Peyer's patch (tissue), 4 donors: ENCODE measurements at places on chromosomes 7 and 10. TPM values are rescaled to one million over a fixed set of nuclear protein-coding genes. Genes with fewer than 3 reads are reported as not detected.

The ADRB1 gene
- 8.0 TPM for total RNA-seq

The GPNMB gene
- 18.3 TPM for total RNA-seq

The TMEM130 gene
- not detected for total RNA-seq

The PKD2L1 gene
- not detected for total RNA-seq

The CAPZA2 gene
- total RNA-seq: 133 TPM

The SH2D4B gene
- not detected for total RNA-seq

The MALRD1 gene
- total RNA-seq: 256 TPM

The OPN1SW gene
- not detected for total RNA-seq

The HTR5A gene
- not detected for total RNA-seq

The FXYD4 gene
- not detected for total RNA-seq

The DNA2 gene
- 13.7 TPM for total RNA-seq

The SLC13A1 gene
- 33.8 TPM for total RNA-seq

The NPSR1 gene
- total RNA-seq: not detected

The AKR1C4 gene
- total RNA-seq: not detected

The NPC1L1 gene
- not detected for total RNA-seq

The STAG3 gene
- total RNA-seq: 3.5 TPM

The KAZALD1 gene
- total RNA-seq: 39.1 TPM

The ANKRD7 gene
- not detected for total RNA-seq

The CELF2 gene
- total RNA-seq: 20.5 TPM

The LIPM gene
- total RNA-seq: not detected

The SEC23IP gene
- total RNA-seq: 87.4 TPM

The WNT2 gene
- not detected for total RNA-seq

The PGAM2 gene
- total RNA-seq: not detected

The PNLIPRP3 gene
- 0.40 TPM for total RNA-seq
